ENCODE measurements at places on chromosomes 7 and 10.

GRCh38 chr7:36001546-36001945 is 151.5 kb upstream of the EEPD1 start:
- DNase-seq, result no peak

DNA sequence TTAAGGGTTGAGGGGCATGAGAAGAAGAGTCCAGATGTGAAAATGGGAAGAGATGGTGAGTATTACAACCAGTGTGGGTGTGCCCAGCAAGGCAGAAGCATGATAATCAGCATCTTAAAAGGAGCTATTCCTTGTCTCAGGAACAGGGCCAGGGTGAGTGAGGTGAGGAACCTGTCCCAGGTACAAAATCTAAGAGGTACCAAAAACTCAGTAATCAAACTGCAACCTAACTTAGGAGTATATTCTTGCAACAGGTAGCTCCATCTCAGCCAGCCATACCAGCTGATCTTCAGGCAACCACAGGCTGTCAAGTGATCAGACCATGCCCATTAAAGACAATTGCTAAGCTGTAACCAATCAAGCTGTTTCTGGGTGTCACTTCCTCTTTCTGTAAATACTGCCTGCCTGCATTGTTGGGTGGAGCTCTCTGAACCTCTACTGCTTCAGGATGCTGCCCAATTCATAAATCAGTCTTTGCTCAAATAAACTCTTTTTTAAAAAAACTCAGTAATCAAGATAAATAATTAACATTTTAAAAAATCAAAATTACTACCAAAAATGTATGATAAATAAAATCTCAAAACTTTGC is 7.4 kb downstream of the KEL start:
- DNase-seq, result no peak

- no peak for DNase-seq
Measured at GRCh38 chr10:95353123-95353522, 62.3 kb upstream of the PDLIM1 start.

- DNase-seq, result no peak
Measured at GRCh38 chr10:34323192-34323591, 491.9 kb downstream of the PARD3 start.

DNA sequence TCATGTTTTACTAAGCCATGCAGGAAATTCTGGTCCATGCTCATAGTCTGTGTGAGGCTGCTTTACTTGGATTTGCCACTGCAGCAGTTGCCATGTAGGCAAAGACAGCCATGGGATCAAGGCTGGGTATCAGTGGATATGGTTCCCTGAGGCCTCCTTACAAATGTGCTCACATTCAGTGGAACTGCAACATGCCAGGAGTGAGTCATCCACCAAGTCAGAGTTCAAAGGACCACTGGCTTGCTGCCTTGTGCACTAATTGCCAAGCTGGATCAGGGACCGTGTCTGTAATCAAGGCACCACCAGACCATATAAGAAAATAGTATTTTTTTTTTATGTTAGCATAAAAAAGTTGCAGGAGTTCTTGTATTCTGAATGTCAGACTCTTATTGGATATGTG is 101.0 kb downstream of the CDCA7L start:
- DNase-seq, result no peak

GRCh38 chr10:19710600-19710999 is 105.6 kb upstream of the PLXDC2 start:
- DNase-seq, result no peak

- no peak for DNase-seq
Measured at GRCh38 chr10:74937266-74937856, 111.0 kb downstream of the KAT6B start.

GRCh38 chr7:3431306-3431705 is 130.3 kb downstream of the SDK1 start:
- no peak for DNase-seq

DNA sequence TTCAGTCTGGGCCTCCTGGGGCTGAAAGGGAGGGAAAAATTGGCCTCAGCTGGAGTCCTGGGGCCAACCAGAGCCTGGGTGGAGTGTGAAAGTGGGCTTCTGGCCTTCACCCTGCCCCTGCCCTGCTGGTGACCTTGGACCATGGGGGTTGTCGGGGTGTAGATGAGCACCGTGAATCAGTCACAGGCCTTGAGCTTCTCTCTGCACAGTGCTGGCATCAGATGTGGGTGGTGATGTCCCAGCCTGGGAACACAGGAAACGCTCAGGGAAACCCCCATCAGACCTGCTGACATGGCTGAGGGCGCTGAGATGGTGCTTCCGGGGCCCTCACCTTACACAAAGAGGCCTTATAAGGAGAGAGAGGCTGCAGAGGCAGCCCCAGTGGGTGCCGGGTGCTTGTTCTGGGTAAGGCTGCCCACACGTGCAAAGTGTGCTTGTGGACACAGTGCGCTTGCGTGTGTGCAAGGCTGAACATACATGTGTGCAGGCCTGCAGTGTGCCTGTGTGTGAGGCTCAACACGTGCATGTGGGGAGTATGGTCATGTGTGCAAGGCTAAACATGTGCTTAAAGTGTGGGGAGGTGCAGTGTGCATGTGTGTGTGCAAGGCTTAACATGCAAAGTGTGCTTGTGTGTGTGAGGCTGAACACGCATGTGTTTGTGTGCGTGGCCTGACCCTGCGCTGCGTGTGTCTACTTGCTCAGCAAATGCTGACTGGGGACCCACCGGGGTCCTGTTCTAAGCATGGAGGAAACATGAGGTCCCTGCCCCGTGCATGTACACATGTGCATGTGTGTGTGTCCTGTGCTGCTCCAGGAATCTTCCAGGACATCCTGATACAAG is 6.5 kb downstream of the ARPC1B start:
- DNase-seq, result no peak

GRCh38 chr10:78992333-78992732 is 76.4 kb upstream of the ZMIZ1 start:
- DNase-seq, result no peak

- no peak for DNase-seq
Measured at GRCh38 chr10:78044699-78045098, 11.0 kb downstream of the RPS24 start.

DNA sequence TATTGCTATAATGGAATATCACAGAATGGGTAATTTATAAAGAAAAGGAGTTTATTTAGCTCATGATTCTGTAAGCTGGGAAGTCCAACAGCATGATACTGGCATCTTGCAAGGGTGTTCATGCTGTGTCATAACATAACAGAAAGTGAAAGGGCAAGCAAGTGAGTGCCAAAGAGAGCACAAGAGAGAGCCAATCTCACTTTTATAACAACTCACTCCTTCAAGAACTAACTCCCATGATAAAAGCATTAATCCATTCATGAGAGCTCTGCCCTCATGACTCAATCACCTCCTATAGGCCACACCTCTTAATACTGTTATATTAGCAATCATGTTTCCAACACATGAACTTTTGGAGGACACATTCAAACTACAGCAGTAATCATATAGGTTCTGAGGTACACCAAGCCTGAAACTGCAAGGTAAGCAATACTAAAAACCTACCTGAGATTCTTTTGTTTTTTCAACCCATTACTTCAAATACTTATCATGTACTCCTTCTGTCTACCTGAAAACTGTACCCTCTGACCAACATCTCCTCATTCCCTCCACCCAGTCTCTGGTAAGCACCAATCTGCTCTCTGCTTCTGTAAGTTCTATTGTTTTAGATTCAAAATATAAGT is 219.7 kb downstream of the MTERF1 start:
- DNase-seq, result no peak

DNA sequence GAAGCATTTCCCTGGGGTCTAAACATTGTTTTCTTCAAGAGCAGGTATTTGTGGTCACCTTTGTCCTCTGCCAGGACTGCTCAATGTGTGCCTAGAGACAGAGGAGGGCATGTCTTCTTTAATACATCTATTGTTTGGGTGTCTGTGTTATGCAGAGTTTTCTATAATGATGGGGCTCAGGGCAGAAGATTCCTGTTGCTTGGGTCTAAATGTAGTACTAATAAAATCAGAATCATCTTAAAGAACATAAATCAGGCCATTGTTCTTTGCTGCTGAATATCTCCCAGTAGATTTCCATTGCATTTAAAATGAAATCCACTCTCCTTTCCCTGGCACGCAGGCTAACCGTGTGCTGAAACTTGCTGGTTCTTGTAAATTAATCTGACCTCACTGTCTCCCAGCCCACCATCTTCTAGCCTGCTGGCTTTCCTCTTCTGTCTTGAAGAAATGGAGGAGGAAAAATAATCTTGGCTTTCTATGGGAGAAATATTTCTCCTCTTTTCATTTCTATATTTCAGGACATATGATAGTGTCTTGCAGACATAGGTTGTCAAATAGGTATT is 1396.8 kb downstream of the GATA3 start:
- DNase-seq, result no peak

DNA sequence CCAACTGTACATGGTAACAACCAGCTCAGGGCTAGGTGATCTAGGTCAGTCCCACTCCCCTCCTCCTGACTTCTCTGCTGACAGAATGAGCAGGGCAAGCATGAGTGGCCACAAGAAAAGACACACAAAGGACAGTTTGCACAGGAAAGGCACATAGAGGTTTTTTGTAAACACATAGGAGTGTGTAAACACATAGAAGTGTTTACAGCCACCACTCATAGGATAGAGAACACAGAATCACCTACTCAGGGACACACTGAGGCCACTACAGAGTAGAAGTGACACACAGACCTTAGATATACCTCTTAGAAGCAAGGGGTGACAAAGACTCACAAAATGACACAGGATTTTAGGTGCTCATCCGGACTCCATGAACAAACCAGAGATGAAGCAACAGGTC is 19.0 kb downstream of the NUDCD3 start:
- no peak for DNase-seq

- DNase-seq, result no peak
Measured at GRCh38 chr10:90179696-90180407, 478.5 kb downstream of the KIF20B start.

DNA sequence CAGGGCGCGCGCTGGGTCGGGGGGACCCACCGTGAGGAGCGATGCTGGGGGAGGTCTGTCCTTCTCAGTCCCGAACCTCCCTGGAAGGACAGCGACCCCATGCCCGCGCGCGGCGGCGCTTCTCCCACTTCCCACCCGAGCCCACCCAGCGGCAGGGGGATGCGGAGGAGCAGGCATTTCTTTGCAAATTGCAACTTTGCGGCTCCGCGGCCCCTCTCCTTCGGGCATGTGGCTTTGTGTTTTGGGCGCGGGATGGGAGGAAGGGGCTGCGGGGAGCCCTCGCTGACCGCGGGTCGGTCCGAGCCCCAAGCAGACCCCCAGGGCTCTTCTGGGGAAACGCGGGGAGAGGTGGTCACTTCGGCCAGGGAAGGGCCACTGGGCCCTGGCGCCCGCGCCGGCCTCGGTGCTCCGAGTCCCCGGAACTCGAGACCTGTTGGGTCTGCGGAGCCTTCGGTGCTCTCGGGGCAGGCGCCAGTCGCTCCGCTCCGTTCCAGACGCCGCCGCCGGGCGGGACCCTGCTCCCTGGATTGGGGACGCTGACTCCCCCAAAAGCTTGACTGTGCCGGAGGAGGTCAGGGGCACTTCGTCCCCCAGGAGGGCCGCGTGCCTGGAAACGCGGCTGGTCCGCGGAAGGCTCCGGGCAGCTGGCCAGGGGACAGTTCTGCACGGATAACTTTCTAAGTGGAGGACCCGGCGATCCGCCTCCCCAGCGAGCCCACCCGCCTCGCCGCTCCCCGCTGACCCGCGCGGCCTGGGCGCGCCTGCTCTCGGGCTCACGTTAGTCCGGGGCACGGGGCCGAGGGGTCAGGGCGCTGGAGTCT is 164.2 kb upstream of the DPP6 start:
- no peak for DNase-seq

All from gastrocnemius medialis (tissue), 4 donors.